ENCODE measurements at places on chromosomes 3 and 15. TPM values are rescaled to one million over a fixed set of nuclear protein-coding genes. Genes with fewer than 3 reads are reported as not detected.

GRCh38 chr3:179840985-179841384 is 188.1 kb downstream of the USP13 start:
- DNase-seq: no peak

GRCh38 chr15:80750575-80750974 is 28.6 kb upstream of the CEMIP start:
- DNase-seq: no peak

- DNase-seq: no peak
Observed at GRCh38 chr15:50425219-50425618, 1.0 kb downstream of the USP8 start.

GRCh38 chr3:40753951-40754350 is 229.2 kb downstream of the ZNF621 start:
- no peak for DNase-seq

Gene CNTN6
- not detected for total RNA-seq

- DNase-seq: no peak
Observed at GRCh38 chr3:167113035-167113830, 266.9 kb downstream of the ZBBX start.

- no peak for DNase-seq
Observed at GRCh38 chr3:157142315-157142714, 17.6 kb downstream of the CCNL1 start.

Gene EFHB
- not detected for total RNA-seq

DNA sequence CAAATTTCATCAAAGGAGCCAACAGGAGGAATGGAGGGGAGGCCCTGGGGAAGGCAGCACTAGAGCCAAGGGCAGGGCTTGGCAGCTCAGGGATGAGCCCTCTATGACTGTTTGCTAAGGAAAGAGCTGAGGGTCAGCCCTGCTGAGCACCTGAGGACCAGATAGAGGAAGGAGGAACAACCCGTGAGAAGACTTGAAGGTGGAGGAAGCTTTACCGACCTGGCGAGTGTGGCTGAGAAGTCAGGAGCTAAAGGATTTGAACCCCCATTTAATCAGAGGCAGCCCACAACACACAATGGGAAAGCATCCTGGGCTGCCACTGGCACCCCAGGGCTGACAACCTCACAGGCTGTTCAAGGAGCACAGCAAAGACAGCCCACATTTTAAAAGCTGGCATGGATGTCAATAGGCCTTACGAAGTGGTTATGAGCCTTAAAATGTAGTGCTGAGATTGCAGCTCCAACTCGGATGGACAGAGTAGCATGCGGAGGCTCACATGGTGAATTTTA is 20.7 kb upstream of the LRRC2 start:
- DNase-seq: no peak

Measured in activated CD8-positive, alpha-beta memory T cell treated with anti-CD3 and anti-CD28 coated beads, Interleukin-2, amount 10 ng/mL, durations not matched to agents 7 days and 5 days (primary cell).